Bladder microvascular endothelial cell (primary cell): ENCODE measurements at places on chromosomes 4 and X. TPM values are rescaled to one million over a fixed set of nuclear protein-coding genes. Genes with fewer than 3 reads are reported as not detected.

The FGB gene
- not detected in 2 replicates for total RNA-seq

The PABPC4L gene
- 1.4 and 1.5 TPM in 2 replicates for total RNA-seq

The PDE5A gene
- total RNA-seq: 1.6 and 6.9 TPM in 2 replicates

The ADH1A gene
- total RNA-seq: not detected in 2 replicates

The NDUFB11 gene
- 51.6 and 66.5 TPM in 2 replicates for total RNA-seq

The EVC2 gene
- total RNA-seq: 2.3 and 10.7 TPM in 2 replicates

The EREG gene
- under 0.01 TPM in 1 of 2 replicates, not detected in the other for total RNA-seq

The UCP1 gene
- total RNA-seq: not detected in 2 replicates

The DKC1 gene
- total RNA-seq: 26.4 and 63.4 TPM in 2 replicates

The PNMA6F gene
- not detected in 2 replicates for total RNA-seq

The SEPTIN6 gene
- total RNA-seq: 7.1 and 10.6 TPM in 2 replicates

The CXXC4 gene
- under 0.01 TPM in 2 replicates for total RNA-seq

The IL1RAPL1 gene
- total RNA-seq: 0.06 and 0.16 TPM in 2 replicates

The NAP1L3 gene
- 0.16 and 0.50 TPM in 2 replicates for total RNA-seq

The CT45A10 gene
- total RNA-seq: not detected in 2 replicates

The SPANXB1 gene
- total RNA-seq: not detected in 2 replicates

The RHOH gene
- not detected in 2 replicates for total RNA-seq

The FAM9C gene
- not detected in 2 replicates for total RNA-seq

The MRPL1 gene
- total RNA-seq: 25.5 and 28.3 TPM in 2 replicates

The KLHL13 gene
- 0.82 and 0.97 TPM in 2 replicates for total RNA-seq

The CPLX1 gene
- 0.16 and 0.50 TPM in 2 replicates for total RNA-seq

The FRMPD3 gene
- total RNA-seq: not detected in 2 replicates

The SSX4B gene
- total RNA-seq: not detected in 2 replicates

The SHOX gene
- not detected in 2 replicates for total RNA-seq

The MED14 gene
- total RNA-seq: 11.5 and 38.8 TPM in 2 replicates

The CXCL13 gene
- total RNA-seq: not detected in 2 replicates

The CXCL1 gene
- 4.5 and 38.7 TPM in 2 replicates for total RNA-seq
